HepG2 (cell line): ENCODE measurements at places on chromosomes 2 and 18. TPM values are rescaled to one million over a fixed set of nuclear protein-coding genes. Genes with fewer than 3 reads are reported as not detected.

Gene TTN
- under 0.01 TPM in 1 of 2 replicates, not detected in the other for polyA plus RNA-seq

GRCh38 chr2:120346026-120346666, at the start of gene INHBB:
INHBB (plus strand) TSS chr2:120346136; CDS start chr2:120346189, 53 bp downstream.
- H3K27ac ChIP-seq, result no peak within 1 kb of the TSS
- H3K36me3 ChIP-seq, result no peaks in the 10 kb centered on the region
- no peak for DNase-seq
- peak within 1 kb of the TSS; percentile 29; the same call in 1 of the 2 replicates for H3K4me3 ChIP-seq
- H3K4me1 ChIP-seq, result peaks cover 37% of the 10 kb centered on the region

Gene AQP12B
- polyA plus RNA-seq, result not detected in 2 replicates

Gene RNF138
- polyA plus RNA-seq, result 11.0 and 14.6 TPM in 2 replicates

DNA sequence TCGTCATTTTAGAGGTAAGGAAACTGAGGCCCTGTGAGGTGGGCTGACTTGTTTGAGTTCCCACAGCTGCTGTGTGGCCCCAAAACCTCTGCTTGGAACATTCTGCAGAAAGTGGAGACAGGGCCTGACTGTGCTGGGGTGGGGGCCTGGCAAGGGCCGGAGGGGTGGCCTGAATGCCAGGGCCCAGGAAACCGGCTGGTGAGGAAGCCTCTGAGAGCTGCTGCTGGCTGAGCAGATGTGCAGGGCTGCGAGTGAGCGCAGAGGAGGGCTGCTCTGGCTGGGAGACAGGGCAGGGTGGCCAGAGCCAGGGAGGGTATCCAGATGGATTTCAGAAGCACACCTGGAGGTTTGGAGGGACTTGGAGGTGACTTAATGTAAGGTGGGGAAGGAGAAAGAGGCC, 29.9 kb upstream of the INHBB start:
- H3K4me1 ChIP-seq, result peaks cover 26% of the 10 kb centered on the region
- H3K27me3 ChIP-seq, result peaks cover 34% of the 10 kb centered on the region; the same call in 1 of the 2 replicates
- no peaks in the 10 kb centered on the region for H3K36me3 ChIP-seq
- no peak for DNase-seq

DNA sequence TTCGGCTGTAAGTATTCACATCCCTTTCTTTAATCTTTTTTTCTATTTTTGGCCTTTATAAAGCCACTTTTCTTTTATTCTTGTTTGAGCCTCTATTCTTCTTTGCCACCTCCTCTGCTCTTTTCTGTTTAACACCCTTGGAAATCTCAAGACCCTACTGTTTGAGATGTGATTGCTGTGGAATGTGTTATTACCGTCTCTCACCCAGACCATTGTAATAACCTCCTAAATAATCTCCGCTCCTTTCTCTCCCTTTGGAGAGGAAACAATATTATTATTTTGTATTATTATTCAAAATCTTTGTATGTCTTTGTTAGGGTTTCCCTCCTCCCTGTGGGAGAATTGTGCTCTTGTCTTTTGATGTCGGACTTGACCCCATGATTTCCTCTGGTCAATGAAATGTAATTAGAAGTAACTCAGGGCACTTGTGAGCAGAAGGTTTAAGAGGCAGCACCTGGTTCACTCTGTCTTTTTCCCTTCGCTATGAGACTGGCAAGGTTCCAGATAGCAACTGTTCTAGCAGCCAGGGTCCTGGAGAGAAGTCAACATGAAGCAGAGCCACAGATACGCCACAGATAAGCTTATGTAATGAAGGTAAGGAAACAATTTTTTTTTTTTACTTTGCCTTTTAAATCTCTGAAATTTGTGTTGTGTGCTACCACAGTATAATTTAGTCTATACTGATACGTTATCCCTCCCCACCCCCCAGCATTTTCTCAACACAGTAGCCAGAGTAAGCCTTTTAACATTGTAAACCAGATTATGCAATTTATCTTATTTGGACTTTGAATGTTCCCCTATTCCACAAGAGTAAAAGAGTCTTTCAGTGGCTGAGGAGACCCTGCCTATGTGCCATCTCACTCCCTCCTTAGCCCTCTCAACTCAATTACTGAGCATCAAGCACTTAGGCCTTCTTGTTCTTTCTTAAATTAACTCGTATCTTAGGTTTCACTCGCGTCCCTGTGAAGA, 601.2 kb upstream of the ZNF804A start:
- H3K27me3 ChIP-seq, result no peaks in the 10 kb centered on the region
- no peaks in the 10 kb centered on the region for H3K36me3 ChIP-seq
- no peaks in the 10 kb centered on the region for H3K4me1 ChIP-seq
- no peak overlapping the region for H3K4me3 ChIP-seq
- no peak overlapping the region for H3K27ac ChIP-seq
